ENCODE measurements at places on chromosomes 5 and 9. TPM values are rescaled to one million over a fixed set of nuclear protein-coding genes. Genes with fewer than 3 reads are reported as not detected.

DNA sequence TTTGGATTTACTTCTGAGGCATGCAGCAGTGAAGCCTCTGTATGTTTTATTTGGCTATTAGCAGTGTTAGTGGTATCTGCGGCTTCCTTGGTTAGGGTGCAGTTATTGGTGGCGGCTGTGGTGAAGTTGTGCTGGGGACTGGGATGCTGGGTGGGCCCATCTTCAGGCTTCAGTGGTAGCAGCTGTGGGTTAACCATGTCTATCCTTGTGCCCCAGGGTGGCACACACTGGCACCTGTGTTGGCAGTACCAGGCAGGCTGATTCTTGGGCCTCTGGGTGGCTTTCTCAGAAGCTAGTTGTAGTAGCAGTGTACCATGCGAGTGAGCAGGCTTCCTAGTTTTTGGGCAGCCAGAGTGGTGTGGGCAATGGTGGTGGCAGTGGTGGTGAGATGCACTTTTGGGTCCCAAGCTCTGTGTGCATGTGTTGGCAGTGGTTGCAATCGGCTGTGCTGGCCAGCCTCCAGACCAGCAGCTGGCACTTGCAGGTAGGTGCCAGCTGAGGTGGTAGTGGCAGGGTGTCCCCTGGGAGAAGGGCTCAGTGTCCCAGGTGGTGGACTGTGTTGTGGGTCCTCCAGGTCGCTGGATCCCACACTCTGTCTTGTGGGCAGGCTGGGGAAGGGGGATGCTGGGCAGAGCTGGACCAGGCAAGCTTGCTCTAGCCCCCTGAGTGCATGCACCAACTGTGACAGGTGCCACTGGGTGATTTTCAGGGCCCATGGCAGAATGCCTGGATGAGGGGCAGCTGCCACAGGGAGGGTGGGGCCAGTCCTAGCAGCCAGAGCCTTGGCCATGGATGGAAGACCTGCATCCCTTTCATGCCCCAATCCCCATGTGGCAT lies 13.6 kb downstream of the AHRR start:
- DNase-seq: no peak

DNA sequence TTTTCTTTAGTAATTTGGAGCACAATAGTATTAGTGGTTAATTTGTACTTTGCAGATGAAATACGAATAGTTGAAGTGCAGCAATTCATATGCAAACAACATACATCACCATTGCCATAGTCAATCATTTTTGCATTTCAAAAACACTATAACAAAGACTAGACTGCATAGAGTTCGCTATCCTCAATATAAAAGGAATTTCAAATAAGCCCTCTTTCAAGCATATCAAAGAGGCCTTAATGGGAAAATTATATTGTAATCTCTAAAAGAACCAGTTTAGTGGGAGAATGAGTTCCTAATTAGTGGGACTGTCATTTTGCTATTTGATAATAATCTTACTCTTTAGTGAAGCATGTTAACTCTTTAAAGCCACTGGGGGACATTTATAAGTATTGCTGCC lies 2302.3 kb upstream of the C9orf72 start:
- DNase-seq: no peak

GRCh38 chr5:146426853-146427618 lies 20.1 kb upstream of the TCERG1 start:
- DNase-seq: no peak

The DDX4 gene
- not detected for total RNA-seq

- DNase-seq: peak; percentile 80
Observed at GRCh38 chr5:115816226-115817081, at the start of gene CDO1. Gene CDO1, minus strand, starts transcription at chr5:115816659. Its CDS starts 262 bp downstream, at chr5:115816397.

- no peak for DNase-seq
Observed at GRCh38 chr5:56631719-56632118, 183.6 kb upstream of the MAP3K1 start.

- no peak for DNase-seq
Observed at GRCh38 chr5:34519489-34520220, 136.5 kb upstream of the RAI14 start.

The FAM221B gene
- not detected for total RNA-seq

DNA sequence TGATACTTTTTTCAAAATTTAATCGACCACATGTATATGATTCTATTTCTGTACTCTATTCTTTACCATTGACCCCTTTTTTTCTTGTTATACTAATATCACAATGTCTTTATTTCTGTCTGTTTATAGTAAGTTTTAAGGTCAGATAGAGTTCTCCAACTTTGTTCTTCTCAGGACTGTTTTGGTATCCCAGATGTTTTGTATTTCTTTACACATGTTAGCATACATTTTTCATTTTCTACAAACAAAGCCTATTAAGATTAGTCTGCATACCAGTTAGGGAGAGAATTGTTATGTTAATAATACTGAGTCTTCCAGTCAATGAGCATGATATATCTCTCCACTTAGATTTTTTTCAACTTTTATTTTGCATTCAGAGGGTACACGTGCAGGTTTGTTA lies 8.2 kb upstream of the CAMK4 start:
- DNase-seq: no peak

The ANKRD20A1 gene
- 4.2 TPM for total RNA-seq

DNA sequence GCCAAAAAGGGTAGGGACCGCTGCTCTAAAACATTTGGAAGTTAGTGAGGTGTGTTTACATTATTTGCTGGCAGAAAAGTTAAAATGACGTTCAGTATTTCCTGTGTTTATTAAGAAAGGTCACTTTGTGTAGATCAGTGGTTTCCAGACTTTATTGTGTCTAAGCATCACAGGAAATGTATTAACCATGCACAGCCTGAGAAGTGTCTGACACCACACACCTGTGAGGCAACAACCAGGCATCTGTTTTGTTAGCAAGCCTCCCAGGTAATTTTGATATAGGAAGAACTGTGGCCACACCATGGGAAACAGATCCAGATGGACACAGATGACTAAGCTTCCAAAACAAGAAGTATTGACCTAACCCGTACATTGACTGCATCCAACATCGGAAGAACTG lies 12.0 kb downstream of the TTC1 start:
- no peak for DNase-seq

- no peak for DNase-seq
Observed at GRCh38 chr5:68347536-68347935, 132.0 kb downstream of the PIK3R1 start.

GRCh38 chr5:119200795-119201194 lies 129.9 kb downstream of the DMXL1 start:
- DNase-seq: no peak

DNA sequence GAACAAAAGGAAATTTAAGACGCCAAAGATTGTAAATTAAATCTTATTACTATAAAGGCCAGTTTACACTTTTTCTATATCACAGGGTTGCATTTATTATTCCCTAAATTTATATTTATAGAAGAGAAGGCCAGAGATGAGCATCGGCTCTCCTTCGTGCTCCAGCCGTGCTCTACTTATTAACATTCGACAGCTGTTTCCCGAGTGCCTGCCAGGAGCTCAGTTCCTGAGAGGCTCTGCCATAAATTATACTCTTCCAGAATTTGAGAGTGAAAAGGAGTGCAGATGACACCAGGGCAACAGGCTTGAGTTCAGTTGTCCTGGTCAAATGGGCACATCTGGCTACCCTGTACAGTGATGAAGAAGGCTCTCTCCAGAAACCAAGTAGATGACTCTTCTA lies 70.1 kb downstream of the PCSK5 start:
- no peak for DNase-seq

The COL27A1 gene
- 45.6 TPM for total RNA-seq

GRCh38 chr5:60545551-60545950 lies 154.4 kb downstream of the DEPDC1B start:
- peak; percentile 57 for DNase-seq

DNA sequence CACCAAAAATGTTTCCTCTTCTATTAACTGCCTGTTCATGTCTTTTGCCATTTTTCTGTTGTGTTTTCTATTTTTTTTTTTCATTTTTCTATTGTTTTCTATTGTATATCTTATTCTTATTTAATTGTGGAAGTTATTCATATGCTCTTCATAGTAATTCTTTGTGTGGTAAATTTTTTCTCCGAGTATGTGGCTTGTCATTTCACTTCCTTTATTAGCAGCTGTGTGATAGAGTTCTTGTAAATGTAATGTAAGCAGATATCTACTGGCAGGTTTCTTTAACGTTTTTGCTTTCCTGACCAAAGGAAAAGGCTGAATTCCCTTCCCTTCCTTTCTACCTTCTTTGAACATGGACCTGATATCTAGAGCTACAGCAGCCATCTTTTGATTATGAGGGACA lies 5.8 kb upstream of the PLPP1 start:
- DNase-seq: no peak

The FCN1 gene
- total RNA-seq: 13.0 TPM

DNA sequence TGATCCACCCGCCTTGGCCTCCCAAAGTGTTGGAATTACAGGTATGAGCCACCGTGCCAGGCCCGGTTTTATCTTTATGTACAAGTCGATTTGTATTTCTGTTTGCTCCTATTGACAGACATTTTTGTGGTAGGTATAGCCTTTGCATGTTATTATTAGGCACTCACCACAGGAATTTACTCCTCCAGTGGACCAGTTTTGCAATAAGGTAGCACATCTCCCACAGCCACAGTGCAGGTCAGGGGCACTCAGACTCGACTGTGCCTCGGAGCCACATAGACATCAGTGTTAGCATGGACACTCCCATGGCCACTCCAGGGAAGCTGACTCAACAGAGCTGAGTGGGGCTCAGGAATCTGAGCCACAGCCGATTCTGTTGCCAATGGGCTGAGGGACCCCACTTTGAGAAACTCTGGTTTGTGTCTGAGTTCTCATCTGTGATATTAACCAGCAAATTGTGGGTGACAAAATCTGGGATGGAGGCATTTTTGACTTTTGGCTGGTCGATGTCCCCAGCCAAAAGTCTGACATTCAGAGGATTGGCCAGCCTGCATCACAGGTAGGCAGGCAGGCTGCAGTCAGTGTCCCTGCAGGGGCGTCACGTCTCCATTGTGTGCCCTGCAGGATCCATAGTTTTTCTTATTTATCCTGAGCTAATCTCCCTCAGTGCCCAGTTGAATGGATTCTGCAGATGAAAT lies 15.0 kb upstream of the SHB start:
- no peak for DNase-seq

- DNase-seq: peak; percentile 21
Observed at GRCh38 chr5:85159395-85159794, 774.7 kb upstream of the EDIL3 start.

DNA sequence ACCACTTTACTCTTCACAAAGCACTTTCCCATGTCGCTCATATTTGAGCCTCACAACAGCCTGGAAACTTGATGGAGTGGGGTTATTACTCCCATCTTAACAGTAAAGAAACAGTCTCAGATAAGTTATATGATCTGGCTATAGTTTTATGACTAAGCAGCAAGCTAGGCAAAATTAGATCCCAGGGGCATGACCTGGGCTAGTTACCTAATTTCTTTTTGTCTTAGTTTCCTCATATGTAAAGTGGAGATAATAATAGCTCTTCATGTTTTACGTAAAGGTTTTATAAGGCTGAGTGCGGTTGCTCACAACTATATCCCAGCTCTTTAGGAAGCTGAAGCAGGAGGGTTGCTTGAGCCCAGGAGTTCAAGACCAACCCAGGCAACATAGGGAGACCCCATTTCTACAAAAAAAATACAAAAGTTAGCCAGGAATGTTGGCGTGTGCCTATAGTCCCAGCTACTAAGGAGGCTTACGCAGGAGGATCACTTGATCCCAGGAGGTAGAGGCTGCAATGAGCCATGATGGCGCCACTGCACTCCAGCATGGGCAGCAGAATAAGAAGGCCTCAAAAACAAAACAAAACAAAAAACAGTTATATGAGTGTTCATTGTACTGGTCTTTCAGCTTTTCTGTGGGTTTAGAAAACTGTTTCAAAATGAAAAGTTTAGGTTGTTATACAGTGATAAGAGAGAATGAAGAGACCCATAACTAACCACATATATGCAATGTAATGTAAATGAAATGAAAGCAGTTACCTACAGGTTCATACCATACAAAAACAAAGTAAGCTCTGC lies 6.5 kb upstream of the PLIN2 start:
- no peak for DNase-seq

DNA sequence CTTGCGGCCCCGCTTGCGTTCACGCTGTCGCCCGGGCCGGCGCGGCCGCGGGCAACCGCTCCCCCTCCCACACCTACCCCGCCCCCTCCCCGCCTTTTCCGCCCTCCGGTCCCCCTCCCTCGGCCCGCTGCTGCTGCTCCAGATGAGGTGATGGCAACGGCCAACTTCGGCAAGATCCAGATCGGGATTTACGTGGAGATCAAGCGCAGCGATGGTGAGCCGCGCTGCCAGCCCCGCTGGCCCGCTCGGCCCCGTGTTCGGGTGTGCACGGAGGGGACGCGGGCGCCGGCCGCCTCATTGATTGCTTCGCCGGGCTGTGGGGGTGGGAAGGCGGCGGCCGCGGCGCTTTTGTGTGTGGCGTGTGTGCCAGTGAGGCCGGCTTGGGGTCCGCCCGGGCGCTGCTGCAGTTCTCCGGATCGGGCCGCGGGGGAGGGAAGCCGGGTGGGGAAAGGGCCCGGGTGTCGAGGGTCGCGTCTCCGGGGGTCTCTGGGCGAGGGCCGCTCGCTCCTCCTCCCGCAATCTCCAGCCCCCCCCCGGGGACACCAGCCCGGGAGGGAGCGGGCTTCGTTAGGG lies 403 bp downstream of the KIF2A start:
- DNase-seq: peak; percentile 86

- DNase-seq: no peak
Observed at GRCh38 chr9:33795281-33795680, at the start of gene PRSS3. Gene PRSS3, plus strand, starts transcription at chr9:33795561. Its CDS starts 13 bp downstream, at chr9:33795574.

DNA sequence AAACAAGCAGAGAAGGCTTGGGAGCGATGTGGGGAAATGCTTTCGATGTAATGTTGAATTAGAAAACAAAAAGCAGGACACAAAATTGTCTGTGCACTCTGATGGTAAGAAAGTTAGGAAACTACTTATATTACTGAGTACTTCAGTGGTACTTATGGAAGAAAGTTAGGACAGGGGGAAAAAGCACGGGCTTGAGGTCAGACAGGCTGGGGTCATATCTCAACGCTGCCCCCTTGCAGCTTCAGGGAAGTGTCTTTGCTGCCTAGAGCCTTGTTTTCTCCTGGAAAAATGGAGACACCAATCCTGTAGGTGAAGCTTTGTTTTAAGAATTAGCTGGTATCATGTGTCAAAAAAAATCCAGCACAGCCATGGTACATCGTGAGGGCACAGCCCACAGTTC lies 23.0 kb downstream of the NEURL1B start:
- DNase-seq: no peak

DNA sequence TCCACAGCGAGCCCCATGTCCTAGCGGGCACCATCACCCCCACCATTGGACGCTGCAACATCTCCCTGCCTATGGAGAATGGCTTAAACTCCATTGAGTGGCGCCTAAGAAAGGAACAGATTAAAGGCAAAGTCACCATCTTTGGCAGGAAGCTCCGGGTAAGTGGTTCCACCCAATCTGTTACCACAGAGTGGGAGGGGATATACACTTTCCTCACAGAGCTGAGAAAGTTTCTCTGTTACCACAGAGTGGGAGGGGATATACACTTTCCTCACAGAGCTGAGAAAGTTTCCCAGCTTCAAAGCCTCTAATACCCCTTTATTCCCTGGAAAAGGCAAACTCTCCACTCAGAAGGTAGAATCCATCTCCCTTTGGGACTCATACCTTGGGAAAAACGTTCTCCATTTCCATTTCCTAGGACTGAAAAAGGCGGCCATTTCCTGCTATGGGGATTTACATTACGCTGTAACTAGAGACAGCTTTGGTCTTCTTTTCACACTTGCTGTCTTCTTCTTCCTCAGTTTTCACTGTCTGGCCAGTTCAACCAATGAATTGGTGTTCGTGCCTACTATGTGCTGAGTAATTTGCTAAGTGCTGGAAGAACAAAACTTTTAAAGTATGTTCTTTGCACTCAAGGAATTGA lies 63.4 kb upstream of the WWC1 start:
- no peak for DNase-seq

The ARL15 gene
- total RNA-seq: 36.6 TPM

The OR13C9 gene
- not detected for total RNA-seq

Measured in kidney (tissue), 22 donors.